Stromal cell of bone marrow (primary cell): ENCODE measurements at places on chromosomes 7 and 10.

DNA sequence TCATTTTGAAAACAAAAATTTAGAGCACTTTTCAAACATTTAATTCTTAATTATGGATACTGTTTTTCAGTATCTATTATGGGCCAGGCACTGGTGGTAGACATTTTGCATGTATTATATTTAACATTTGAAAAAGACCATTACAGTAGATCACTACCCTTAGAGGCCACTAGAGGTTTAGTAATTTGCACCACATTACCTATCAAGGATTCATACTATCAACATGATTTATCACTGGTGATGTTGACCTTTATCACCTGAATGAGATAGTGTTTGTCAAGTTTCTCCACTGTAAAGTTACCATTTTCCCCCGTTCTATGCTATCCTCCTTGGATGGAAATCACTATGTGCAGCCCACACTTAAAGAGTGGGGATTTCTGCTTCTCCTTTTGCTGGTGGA, 4.4 kb upstream of the SNX13 start:
- no peak for DNase-seq

GRCh38 chr10:131223422-131223821, 88.1 kb downstream of the TCERG1L start:
- DNase-seq, result no peak

DNA sequence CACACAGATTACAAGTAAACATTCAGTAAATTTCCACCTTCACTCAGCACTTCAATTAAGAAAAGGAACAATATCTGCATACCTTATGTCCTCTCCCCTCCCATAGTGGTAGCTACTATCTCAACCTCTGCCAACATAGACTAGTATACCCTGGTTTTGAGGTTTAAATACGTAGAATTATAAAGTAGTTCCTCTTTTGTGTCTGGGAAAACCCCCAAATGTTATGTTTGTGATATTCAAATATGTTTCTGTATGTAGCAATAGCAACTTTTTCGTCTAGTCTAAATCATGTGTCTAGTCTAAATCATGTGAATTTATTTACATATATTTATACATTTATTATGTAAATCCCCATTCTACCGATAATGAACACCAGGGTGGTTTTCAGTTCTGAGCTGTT, 13.2 kb upstream of the CAMK2B start:
- no peak for DNase-seq

DNA sequence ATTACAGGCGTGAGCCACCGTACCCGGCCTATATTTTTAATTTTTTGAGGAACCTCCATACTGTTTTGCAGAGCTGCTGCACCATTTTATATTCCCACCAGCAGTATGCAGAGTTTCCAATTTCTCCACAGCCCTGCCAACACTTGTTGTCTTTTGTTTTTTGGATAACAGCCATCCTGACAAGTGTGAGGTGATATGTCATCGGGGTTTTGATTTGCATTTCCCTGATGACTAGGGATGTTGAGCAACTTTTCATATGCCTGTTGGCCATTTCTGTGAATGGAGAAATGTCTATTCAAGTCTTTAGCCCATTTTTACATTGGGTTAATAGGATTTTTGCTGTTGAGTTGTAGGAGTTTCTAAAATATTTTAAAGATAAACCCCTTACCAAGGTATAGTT, 22.2 kb downstream of the ENTPD7 start:
- DNase-seq, result peak; percentile 73

DNA sequence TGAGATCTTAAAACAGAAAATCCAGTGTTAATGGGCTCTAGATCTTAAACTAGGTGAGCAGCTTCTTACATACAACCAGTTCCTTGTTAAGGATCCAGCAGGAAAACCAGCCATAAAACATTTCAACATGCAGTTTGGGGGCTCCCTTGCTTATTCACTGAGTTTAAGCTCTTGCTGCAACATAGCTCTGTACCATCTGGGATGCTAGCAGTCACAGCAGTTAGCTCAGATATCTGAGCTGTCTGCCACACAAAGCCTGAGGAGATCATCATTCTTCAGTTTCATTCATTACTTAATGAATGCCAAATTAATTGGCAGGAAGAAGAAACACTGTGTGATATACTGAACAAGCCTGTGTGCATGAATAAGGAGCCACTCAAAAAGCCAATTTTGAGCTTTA, 62.8 kb downstream of the PODXL start:
- no peak for DNase-seq

DNA sequence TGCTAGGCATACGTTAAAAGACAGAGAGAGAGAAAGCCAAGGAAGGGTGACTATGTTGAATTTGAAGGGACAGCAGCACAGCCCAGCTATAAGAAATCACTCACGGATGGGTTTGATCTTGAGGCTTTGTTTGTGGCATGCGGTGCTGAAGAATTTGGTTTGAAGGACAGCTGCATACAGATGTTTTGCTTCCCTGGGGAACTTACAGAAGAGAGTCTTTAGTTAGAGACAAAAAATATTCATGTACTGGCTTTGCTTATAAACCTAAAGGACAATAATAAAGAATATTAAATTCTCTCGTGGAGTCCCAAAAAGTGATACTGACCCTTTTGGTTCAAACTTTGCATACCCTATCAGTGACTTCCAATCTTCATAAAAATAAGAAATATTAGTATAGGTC, 491.4 kb downstream of the NEBL start:
- DNase-seq, result no peak

DNA sequence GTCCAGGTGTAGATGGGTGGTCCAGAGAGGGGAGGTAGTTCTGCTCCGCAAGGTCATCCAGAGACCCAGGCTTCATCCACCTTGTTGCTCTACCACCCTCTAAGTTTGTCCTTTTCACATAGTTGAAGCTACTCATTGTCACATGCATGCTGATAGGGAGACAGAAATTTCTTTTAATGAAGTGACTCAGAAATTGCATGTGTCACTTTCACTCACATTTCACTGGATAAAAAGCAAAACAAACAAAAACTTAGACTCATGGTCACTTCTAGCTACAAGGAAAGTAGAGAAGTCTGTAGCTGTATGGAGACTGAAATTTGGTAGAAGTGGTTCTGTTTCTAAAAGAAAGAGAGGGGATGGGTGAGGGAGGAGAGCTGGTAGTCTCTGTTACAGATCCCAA, 161.9 kb downstream of the SORCS3 start:
- no peak for DNase-seq

DNA sequence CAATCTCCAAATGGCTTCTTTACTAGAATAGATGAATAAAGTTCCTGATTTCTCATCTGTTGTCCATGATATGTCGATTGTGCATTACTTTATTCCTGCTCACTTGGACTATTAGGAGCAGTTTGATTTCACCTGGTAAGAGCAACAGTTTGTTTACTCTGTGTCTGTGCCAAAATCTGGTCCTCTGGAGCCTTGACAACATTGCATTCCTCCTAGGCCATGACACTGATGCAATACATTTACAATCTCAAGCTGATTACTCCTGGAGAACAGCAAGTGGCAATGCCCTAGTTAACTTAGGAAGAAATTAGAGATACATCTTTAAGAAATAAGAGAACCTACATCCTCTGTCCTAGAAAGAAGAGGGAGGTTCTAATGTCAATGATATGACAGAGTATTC, 71.8 kb downstream of the SGCE start:
- DNase-seq, result no peak

GRCh38 chr7:72170475-72170874, 241.7 kb downstream of the CALN1 start:
- no peak for DNase-seq

DNA sequence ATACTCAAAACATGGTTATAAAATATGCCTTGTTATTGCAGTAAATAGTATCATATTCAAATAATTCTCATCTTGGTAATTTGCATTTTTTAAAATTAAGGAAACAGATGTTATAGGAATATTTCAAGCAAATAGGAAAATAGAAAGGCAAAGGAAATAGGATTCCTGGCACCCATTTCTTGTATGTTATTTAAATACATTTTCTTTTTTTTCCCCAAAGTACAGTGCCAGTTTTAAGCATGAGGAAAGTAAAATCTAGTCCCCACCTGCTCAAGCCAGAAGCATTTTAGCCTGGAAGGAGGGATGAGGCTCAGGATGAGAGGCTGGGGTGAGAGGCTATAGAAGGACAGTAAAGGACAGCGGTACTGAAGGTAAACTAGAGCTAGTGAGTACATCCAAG, 38.1 kb downstream of the GNAT3 start:
- no peak for DNase-seq

DNA sequence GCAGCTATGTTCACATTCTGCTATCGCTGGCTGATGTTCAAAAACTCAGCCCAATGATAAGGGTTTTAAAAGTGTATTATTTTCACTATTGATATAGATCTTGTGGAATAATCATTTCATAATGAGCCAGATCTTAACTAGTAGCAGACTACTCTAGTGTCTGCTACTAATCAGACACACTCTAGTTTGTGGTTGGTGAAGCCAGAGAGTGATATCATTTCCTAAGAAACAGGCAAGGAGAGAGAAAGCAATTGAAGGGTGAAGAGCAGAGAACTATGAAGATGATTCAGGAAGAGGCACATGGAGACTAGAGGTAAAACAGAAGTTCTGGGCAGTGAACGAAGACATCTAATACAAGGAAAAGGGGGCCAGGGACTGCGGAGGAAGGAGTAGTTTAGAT, 58.2 kb upstream of the BET1 start:
- no peak for DNase-seq

- no peak for DNase-seq
Observed at GRCh38 chr10:3451516-3452172, 279.1 kb upstream of the PITRM1 start.

DNA sequence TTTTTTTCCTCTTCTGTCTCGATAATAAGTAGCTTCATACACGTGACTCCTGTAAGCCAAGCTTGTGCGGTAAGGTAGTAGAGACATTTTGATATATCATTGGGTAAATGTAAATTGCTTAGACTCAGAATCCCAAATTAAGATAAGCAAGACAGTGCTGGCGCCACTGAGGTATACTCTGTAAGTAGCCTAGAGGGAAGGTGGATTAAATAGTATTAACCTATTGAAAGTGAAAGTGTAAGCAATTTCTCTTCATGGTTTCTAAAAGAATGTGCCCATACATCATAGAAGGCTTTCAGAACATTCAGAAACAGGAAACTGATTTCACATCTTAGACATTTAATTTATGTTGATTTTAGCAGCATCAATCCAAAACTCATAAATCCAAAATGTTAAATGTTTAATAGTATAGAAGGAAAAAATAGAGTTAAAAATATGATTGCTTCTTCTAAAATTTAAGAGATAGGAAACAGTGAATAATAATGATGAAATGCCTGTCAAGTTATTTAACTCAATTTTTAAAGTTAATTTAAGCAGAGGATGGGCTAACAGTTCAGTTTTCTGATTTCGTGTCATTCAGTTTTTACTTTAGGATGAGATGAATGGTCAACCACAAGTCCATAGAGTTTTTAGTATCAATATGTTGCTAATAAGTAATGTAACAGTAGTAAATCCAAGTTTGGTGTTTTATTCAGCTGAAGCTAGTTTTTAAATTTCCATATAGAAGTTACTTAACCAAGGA, 36.8 kb downstream of the LRRC72 start:
- no peak for DNase-seq

DNA sequence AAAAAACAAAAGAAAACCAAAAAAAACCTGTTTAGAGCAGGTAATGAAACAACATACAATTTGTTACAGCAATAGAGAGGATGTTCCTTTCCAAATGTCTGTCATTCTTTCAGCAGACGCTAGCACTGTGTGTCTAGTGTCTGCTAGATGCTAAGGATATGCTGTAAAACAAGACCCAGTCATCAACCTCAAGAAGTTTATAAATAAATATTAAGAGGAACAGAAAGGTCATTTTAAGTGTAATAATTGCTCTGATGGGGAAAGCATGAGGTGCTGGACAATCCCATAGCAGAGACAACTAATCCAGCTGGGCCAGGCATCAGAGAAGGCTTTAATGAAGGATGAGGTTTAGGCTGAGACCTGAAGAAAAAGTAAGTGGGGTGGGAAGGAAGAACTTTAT, 23.3 kb upstream of the ASCC1 start:
- DNase-seq, result no peak

GRCh38 chr7:101947899-101948298, 130.5 kb downstream of the CUX1 start:
- no peak for DNase-seq

DNA sequence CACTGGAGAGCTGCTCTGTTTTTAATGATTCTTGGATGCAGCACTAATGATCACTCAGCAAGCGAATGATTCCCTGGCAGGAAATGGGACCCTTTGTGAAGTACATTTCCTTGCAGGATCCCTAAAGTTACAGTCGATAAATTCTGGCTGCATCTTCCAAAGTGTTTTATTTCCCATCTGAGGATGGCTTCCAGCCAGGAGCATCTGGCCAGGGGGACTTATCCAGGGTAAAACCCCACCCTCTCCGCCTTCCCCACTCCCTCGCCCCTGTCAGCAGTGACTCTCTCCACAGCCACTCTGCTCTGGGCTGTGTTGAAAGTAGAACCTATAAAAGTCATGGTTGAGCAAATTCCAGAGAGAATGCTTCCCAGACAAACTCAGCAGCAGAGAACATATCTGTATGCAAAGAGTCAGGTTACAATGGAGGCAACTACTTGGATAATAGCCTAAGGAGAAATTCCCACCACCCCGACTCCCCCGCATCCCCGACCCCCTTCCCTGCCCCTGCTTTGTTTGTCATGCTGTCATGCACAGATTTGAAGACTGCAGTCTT, 111.0 kb upstream of the ANLN start:
- no peak for DNase-seq

- peak; percentile 87 for DNase-seq
Observed at GRCh38 chr10:113385021-113385999, 167.5 kb upstream of the HABP2 start.

GRCh38 chr7:101630591-101630990, 1.5 kb upstream of the MYL10 start:
- no peak for DNase-seq

GRCh38 chr10:132938472-132939339, 3.7 kb downstream of the CFAP46 start:
- DNase-seq, result no peak

GRCh38 chr7:108568801-108569380, 615 bp downstream of the THAP5 start:
- no peak for DNase-seq
